Fibroblast of skin of scalp (primary cell): ENCODE measurements at places on chromosomes 5 and 9.

DNA sequence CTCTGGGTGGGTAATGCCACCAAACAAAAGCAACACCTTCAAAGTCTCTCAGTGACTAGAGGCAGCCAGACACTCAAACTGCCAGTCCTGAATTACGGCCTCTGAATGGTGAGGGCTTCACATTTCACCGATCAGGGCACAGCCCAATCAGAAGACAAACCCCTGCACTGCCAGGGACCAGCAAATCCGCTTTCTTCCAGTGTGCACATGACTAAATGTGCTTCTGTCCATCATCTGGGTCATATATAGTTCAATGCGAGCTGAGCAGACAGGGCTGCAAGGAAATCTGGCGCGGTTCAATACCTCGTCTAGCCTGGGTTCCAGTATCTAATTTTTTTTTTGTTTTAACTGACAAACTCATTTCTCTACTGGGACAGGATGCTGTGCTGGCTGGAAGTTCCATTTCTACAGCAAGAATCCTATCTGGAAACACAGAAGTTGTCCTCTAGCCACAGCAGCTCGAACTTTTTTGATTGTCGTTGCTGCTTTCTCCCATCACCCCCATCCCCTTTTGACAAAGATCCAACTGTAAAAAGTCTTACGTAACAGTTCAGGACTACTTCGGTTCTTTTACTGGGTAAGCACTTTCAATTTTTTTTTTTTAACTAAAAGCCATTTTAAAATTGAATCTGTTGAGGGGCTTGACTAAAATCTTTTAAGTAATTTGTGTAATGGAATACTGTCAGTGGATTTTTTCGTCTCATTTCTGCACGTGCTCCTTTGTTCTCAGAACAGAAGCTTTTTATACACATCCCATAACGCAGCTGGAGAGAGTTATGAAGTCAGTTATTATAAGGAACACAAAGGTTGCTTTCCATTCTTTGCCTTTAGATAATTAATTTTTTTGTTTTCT, 112.7 kb downstream of the NR6A1 start:
- peak; percentile 98 for DNase-seq

- no peak for DNase-seq
Measured at GRCh38 chr5:7169240-7169878, 226.6 kb upstream of the ADCY2 start.

DNA sequence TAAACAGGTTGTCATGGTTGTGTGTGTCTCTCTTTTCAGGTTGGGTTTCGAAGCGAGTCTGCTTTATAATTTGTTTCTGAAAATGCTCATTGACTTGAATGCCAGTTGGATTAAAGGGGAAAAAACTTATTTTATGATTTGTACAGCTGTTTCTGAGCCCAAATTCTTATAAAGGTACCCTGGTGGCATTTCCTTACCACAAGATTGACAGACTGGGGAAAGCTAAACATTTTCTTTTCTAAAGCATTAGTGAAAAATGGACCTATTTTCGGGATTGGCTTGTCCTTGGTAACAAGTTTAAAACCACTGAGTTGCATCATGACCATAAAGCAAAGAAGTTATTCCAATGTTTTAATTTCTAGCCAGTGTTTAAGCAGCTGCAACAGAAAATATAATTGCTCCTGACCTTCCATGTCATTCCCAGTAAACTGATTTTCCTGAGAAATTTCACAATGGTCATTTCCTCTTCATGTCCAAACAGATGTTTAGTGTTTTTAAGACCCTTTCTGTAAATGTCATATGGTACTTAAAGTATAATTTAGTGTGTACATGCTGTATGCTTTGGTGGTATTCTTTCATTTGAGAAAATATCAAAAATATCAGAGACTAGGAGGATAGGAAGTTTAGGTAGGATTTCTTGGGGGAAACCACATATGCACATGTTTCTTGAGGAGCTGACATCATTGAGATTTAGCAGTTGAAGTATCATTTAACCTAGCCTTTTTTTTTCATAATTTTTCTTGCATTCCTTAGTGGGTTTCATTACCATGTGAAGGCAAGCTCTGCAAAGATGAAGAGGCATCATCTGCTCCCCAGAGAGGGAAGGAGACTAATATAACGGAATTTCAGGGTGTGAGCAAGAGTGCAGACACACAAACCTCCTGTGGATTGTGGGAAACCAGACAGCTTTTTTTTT, 667.1 kb upstream of the RGMB start:
- DNase-seq, result peak; percentile 99

DNA sequence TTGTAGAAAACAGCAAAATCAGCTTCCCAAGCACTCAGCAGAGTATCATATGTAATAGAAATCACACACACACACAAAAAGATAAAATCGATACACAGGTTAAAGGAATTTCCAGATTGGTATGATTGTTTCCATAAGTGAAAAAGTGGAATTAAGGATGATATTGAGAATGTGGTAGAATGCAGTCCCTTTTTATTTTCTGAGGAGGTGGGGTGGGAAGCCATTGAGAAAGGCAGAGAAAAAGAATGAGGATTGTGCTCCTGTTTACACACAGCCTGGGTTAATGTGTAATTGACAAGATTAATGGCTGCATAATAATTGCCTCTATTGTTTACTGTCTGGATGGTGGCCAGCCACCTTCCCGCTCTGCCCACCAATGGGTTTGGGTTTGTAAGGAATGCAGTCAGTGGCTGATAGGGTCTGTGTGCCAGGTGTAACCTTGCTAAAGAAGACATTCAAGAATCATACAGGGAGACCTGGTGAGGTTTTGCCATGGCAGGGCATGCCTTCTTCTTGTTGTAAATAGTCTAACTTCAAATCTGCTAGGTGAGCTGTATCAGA, 177.2 kb upstream of the MAP3K1 start:
- no peak for DNase-seq

- DNase-seq, result no peak
Measured at GRCh38 chr9:134917431-134918373, at the start of gene FCN1. FCN1 (minus strand) TSS chr9:134917912; CDS start chr9:134917871, 41 bp downstream.
